COR-L47 (cell line): ENCODE measurements at places on chromosomes 5 and 9.

GRCh38 chr5:154509784-154510555 lies 31.9 kb upstream of the HAND1 start:
- DNase-seq: no peak

DNA sequence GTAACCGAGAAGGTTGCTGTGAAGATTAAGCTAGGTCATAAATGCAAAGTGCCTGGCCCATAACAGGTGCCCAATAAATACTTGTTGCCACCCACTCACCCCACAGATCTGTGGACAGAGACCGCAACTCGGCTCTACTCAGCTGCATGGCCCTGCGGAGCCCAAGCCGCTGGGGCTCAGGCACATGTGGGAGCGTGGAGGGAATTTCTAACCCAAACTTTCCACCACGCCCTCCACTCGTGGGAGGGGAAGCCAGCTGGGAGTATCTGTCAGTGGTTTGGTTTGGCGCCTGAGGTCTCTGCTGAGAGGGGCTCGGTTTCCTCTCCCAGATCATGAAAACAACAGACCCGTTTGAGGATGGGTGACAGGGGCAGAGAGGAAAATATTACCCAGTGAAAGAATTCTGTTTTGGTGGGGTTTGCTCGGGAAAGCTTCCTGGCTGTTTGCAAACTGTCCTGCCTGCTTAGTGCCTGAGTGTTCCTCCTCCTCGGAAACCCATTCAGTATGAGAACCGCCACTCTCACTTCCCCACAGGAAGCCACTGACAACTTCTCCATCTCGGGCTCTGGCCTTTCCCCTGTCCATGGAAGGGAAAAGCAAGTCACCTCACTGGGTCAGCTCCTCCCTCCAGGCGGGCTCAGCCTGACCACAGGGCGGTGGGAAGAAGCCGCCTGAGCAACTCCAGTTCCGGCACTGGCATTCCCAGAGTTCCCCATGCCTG lies 60.1 kb downstream of the RGS3 start:
- DNase-seq: no peak

DNA sequence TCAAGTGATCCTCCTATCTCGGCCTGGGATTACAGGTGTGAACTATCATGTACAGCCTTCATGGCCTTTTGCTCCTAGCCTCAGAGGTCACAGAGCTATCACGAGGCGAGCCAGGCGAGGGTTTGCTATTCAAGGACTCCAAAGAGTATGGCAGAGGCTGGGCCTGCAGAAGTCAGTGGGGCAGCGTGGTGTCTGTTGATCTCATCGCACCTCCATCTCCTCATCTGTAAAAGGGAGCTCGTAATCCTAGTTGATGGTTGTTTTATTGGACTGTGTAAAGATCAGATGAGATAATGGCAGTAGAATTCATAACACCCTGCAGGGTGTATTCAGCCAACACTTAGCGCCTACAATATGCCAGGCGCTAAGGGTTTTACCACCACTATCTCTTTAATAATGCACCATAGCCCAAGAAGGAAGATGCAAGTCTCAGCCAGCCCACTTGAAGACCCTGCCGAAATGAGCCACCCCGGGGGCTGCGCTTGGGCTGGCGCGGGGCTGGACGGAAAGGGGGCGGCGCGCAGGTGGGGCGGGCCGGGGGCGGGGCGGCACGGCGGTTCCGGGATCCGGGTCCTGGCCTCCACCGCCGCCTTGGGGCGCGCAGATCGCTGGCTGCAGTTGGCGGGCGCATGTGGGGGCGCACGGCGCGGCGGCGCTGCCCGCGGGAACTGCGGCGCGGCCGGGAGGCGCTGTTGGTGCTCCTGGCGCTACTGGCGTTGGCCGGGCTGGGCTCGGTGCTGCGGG lies at the start of gene GALNT12:
GALNT12 (plus strand) TSS at position 601 of the 744 bp plus-strand sequence; CDS start at position 630, 29 bp downstream.
- DNase-seq: peak; percentile 22

GRCh38 chr5:108801776-108802175 lies 54.1 kb downstream of the FER start:
- no peak for DNase-seq

GRCh38 chr5:31133488-31133887 lies 60.0 kb upstream of the CDH6 start:
- no peak for DNase-seq

GRCh38 chr5:160968480-160968879 lies 116.5 kb upstream of the ATP10B start:
- no peak for DNase-seq

DNA sequence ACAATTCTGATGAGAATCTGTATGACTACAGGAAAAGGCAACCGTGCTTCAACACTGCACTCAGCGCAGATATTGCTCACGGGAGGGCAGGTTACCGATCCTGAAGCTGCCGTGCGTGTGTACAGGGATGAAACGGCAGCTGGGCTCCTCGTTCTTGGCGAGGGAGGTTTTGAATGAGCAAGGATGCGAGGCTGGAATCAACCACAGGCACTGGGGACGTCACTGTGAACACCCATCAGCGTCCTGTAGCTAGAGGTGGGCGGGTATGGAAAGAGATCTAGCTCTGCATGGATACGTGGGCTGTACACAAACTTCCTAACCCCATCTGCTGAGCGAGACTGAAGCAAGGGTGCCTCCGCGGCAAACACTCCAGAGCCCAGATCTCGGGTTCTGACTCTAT lies 84.3 kb upstream of the COL5A1 start:
- no peak for DNase-seq

- no peak for DNase-seq
Observed at GRCh38 chr9:99845063-99845462, 23.4 kb downstream of the NR4A3 start.

DNA sequence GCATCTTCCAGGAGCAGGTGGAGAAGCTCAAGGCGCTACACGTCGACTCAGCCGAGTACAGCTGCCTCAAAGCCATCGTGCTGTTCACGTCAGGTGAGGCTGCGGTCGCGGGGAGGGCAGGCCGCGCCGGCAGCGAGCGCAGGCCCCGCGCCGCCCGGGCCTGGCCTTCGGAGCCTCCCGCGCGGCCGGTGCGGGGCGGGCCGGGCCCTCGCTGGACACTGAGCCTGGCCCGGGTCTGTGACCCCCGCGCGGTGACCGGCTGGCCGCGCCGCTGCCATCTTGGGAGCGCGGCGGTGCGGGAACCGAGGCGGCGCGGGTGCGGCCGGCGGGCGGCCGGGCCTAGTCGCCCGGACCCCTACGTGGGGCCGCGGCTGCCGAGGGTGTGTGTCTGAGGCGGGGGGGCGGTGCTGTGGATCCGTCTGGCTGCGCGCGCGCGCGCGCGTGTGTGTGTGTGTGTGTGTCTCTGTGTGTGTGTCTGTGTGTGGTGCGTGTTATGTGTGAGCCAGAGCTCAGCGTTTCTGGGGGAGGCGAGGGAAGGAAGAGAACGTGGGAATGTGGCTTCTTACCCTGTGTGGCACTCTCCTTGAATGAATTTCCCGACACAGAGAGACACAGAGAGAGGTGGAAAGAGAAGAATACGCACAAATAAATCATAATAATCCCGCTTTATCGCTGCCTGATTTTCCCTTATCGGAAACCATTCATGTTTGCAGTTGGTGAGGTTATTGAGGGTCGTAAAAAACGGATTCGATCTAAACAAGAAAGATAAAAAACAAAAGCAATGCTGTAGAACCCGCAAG lies 5.5 kb downstream of the NR2F1 start:
- peak; percentile 39 for DNase-seq

- DNase-seq: no peak
Observed at GRCh38 chr5:80191991-80192398, 63.9 kb downstream of the SERINC5 start.

GRCh38 chr9:8156346-8156745 lies 356.8 kb upstream of the DMAC1 start:
- DNase-seq: no peak

DNA sequence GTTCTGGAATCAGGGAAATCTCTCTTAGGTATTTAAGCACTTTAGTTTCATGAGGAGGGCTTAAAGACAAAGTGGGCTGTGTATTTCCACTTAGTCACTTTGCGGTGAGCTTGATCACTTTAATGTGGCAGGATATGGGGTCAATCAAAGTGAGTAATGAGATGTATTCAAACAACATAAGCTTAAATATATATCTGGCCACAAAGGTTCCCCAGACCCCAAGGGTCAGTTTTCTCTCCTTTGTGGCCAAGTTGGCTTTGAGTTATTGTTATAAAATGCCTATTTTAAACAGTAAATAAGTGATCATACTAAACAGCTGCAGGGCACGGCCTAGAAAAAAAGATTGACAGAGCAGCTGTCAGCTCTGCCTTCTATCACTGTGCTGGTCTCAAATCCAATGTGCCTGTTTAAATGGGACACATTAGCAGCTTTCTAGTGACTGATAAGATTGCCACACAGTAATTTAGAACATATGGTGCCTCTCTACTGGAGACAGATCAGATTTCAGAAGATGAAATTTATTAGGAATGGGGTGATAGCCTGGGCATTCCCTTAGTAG lies 363.9 kb downstream of the AGTPBP1 start:
- no peak for DNase-seq

GRCh38 chr5:55993013-55993412 lies 1.8 kb downstream of the IL6ST start:
- no peak for DNase-seq

DNA sequence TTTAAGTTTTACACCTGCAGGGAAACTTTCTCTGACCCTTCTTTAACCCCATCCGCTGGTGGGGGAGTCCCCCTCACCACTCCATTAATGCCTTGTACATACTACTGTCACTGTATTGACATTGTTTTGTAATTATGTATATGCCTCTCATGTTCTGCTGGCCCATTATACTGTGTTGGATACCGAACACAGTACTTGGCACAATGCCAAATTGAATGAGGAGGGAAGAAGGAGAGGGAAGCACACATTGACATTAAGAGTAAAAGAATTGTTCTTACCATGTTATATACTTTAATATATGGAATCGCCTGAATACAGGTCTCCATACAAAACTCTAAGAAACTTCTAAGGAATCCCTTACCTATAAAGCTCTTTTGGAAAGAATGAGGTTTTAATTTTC lies 73.6 kb upstream of the GRHPR start:
- DNase-seq: no peak

DNA sequence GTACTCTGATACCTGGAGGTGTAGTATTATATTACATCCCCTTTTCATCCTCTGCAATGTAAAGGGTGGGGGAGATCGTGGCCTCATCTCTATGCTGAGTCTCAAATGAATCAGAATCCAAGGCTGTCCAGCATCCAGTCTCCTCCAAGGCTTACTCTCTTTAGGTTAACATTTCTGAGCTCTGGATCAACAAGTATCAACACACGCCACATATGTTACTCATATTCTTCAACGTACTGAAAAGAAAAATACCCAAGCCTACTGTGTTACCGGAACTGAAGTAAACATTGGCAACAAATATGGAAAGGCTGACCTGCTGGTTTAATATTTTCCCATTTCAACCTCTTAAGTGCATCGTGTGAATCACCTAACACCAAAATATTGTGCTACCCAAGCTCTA lies 241.8 kb downstream of the GAS1 start:
- no peak for DNase-seq

GRCh38 chr5:97915106-97915505 lies 732.1 kb upstream of the RIOK2 start:
- no peak for DNase-seq

GRCh38 chr9:115016344-115016743 lies 86.0 kb upstream of the TNFSF8 start:
- no peak for DNase-seq

- no peak for DNase-seq
Observed at GRCh38 chr5:155750571-155750970, 576.4 kb upstream of the SGCD start.

GRCh38 chr5:74865804-74866595 lies at the start of gene FAM169A:
FAM169A (minus strand) TSS chr5:74866387; CDS start chr5:74841676, 24,711 bp downstream.
- peak; percentile 51 for DNase-seq

- DNase-seq: no peak
Observed at GRCh38 chr5:126521130-126521529, 73.9 kb downstream of the ALDH7A1 start.

GRCh38 chr5:78974011-78974410 lies 11.1 kb downstream of the ARSB start:
- DNase-seq: no peak

DNA sequence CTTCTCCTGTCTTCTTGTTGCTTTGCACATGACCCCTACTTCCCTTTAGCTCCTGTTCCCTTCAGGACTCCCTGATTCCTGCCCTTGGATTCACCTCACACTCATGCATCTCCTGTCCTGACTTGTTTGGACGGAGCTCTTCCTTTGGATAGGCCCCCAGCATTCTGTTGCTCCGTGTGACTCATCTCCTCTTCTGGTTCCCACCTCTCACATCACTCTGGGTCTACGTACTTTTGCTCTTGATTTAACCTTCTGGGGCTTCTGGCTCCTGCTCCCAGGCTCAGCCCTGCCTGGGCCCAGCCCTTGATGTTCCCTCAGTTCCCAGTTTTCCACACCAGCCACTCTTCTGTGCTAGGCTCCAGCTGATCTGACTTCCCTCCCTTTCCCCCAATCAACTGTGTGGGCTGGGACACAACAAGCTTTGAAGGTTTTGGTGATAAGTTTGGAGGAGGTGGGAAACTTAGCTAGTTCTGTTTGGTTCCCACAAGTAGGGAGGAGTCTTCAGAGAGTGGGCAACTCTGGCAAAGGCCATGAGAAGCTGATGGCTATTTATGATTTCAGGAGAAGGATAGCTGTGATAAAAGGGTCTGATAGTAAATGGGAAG lies 331.5 kb downstream of the ARHGEF28 start:
- DNase-seq: no peak

GRCh38 chr5:151862811-151863472 lies 61.7 kb downstream of the GLRA1 start:
- no peak for DNase-seq

GRCh38 chr5:33688526-33688925 lies 203.3 kb downstream of the ADAMTS12 start:
- no peak for DNase-seq

GRCh38 chr5:71939452-71940230 lies 167.6 kb upstream of the MAP1B start:
- peak; percentile 33 for DNase-seq

DNA sequence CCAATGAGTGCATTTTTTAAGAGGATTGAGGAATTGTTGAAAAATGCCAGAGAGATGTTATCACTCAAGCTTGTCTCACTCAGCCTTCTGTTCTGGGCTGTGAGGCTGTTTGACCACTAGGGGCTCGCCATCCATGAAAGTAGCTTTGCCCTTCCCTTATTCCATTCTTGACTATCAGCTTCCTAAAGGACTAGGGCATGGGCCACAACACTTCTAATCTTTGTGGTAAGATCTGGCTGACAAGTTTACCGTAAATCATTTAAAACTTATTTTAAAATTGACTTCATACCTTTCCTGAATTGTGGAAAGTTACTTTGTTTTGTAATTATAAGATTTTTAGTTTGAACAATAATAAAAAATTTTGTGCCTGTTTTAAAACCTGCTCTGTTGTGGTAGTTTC lies 49.5 kb downstream of the TJP2 start:
- peak; percentile 39 for DNase-seq

GRCh38 chr9:112028242-112029221 lies 131.9 kb downstream of the UGCG start:
- DNase-seq: no peak

DNA sequence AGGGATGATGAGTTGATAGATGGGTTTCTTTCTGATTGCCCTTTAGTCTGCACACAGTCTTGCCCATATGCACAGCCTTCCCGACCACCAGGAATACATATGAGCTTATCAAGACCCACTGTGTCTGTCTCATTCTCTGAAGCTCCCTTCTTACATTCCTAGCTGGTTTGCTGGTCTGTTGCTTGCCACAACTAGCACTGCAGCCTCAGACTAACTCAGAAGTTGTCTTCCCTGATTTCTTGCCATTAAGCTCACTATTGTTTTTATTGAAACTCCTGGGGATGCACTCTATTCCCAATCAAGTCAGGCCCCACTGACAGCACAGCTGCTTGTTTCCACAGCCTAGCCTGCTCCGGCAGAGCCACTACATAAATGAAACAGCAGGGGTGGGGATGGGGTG lies 97.5 kb downstream of the SAXO1 start:
- DNase-seq: no peak

GRCh38 chr5:30436691-30437090 lies 756.8 kb upstream of the CDH6 start:
- no peak for DNase-seq

GRCh38 chr5:99320436-99320835 lies 391.6 kb upstream of the CHD1 start:
- DNase-seq: peak; percentile 52
